ENCODE measurements at places on chromosomes 6 and 20.

DNA sequence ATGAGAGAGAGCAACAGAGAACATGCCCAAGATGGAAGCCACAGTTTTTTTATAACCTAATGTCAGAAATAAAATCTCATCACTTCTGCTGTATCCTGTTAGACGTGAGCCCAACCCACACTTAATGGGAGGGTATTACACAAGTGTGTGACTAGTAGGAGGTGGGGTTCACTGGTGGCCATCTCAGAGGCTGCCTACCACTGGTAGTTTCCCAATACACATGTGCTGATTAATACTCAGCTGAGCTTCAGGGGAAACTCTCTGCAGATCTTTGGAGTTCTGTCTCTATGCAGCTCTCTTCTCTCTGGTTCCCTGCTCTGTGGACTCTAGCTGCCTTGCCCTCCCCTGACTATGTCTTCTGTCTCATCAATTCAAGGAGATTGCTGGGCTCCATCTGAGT is 35.7 kb downstream of the CNBD2 start:
- no peak for DNase-seq

- DNase-seq: no peak
Measured at GRCh38 chr6:133805876-133806275, 83.0 kb upstream of the TCF21 start.

DNA sequence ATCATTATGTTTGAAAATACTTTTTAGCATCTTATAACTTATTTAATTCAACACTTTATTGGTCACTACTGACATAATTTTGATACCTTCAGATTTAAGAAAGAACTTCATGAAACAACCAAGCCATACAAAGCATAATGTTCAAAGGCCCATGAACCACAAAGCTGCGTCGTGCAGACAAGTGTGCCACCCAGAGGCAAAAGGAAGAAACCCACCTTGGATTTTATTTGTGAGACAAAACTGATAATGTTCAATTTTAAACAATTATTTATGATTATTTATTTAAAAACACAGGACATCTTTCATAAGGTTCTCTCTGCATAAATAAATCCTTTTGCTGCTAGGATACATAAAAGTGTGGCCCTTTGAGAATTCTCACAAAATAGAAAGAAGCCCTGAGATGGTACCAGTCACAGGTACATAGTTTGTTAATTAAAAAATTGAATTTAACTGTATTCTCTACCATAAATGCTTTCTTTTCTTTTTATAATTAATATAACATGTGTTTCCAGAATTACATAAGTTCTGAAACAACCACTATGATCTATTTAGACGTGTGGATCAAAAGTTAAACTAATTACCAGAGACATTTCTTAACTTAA is 143.7 kb downstream of the RALGAPA2 start:
- no peak for DNase-seq

DNA sequence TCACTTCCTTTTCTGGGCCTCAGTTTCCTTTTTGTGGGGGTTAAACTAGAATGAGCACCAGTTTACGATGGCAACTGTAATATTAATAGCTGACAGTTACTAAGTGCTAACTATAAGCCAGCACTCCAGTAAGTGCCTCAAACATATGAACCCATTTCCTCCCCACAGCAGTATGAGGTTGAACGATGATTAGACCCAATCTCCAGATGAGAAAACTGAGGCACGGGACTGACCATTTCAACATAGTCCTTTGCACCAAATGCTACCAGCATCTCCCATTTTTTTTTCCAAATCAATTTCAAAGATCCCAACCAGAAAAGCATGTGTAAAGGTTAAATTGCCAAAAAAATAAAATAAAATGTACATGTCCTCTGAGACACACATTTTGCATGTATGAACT is 7.1 kb downstream of the SLC13A3 start:
- no peak for DNase-seq

GRCh38 chr20:40111282-40111681 is 577.8 kb downstream of the MAFB start:
- DNase-seq: no peak

- DNase-seq: no peak
Measured at GRCh38 chr6:34072727-34073126, 73.2 kb downstream of the GRM4 start.

GRCh38 chr20:43238833-43239232 is 49.1 kb upstream of the PTPRT start:
- no peak for DNase-seq

GRCh38 chr6:72643214-72643613 is 21.4 kb downstream of the KCNQ5 start:
- no peak for DNase-seq

- no peak for DNase-seq
Measured at GRCh38 chr6:9520417-9521151, 894.3 kb downstream of the TFAP2A start.

DNA sequence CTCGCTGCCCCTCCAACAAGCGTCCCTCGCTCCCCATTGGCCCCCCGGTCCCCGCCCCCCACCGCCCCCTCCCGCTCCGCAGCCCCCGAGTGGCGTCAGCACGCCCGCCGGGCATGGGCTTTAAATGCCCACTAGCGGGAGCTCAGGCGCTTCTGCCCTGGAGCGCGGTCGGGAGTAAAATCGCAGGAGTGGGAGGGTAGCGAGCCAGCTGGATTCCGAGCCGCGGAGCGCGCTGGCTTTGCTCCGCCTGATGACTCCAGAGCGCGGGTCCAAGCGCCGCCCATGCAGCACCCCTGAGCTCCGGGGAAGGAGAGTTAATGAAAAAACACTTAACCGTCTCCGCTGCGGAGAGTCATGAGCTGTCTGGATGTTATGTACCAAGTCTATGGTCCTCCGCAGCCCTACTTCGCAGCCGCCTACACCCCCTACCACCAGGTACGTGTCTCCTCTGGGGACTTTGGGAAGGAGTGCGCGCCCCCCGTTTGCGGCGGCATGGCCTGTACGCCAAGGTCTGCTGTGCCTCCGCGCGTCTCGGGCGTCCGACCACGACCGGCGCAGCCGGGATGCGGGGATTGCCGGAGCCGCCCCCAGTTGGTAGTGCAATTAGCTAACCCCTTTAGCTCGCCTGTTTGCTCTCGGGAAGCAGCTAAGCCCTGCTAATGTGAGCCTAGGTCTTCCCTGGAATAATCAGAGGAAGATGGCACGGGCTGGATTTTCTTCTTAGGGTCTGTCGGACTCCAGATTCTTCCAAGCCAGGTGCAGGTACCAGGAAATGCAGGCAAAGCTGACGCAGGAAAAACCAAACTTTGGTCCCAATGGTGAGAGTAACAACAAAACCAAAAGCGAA is at the start of gene VGLL2:
TSS of gene VGLL2 (plus strand) at position 149 of the 847 bp plus-strand sequence. CDS start at position 355, 206 bp downstream.
- no peak for DNase-seq

- no peak for DNase-seq
Measured at GRCh38 chr20:46144432-46145025, 26.4 kb downstream of the CD40 start.

- no peak for DNase-seq
Measured at GRCh38 chr6:73515204-73515655, 5.6 kb downstream of the EEF1A1 start.

GRCh38 chr6:42407379-42407778 is 44.3 kb downstream of the TRERF1 start:
- DNase-seq: no peak

DNA sequence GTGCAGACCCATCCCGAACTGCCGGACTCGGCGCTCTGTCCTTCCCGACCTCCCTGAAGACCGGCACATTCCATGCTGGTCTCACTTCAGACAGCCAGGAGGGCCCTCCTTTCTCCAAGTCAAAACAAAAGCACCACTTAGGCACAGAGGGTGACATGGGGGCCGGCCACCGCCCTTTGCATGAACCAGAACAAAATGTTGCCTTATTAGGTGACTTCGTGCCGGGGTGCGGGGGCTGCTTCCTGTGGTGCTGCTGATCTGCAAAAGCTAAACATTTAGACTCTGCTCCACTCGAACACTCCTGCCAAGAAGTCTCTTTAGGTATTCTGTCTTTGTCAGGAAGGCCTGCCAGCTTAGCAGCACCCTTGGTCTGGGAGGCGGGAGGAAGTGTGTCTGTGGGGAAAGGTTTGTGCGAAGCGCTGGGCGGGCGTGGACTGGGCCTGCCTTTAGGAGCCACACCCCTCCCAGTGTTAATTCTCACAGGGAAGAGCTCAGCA is 133.8 kb downstream of the SMOC2 start:
- DNase-seq: no peak

GRCh38 chr6:109713097-109713496 is 22.0 kb downstream of the FIG4 start:
- no peak for DNase-seq

GRCh38 chr6:16344756-16345155 is 106.4 kb downstream of the GMPR start:
- DNase-seq: no peak

GRCh38 chr6:31771992-31772358 is 5.2 kb downstream of the VWA7 start:
- DNase-seq: no peak

GRCh38 chr6:72911463-72912155 is 289.7 kb downstream of the KCNQ5 start:
- DNase-seq: no peak

GRCh38 chr20:60352596-60352995 is 394.4 kb downstream of the CDH26 start:
- DNase-seq: no peak

GRCh38 chr20:20312562-20312961 is 55.3 kb upstream of the INSM1 start:
- no peak for DNase-seq

DNA sequence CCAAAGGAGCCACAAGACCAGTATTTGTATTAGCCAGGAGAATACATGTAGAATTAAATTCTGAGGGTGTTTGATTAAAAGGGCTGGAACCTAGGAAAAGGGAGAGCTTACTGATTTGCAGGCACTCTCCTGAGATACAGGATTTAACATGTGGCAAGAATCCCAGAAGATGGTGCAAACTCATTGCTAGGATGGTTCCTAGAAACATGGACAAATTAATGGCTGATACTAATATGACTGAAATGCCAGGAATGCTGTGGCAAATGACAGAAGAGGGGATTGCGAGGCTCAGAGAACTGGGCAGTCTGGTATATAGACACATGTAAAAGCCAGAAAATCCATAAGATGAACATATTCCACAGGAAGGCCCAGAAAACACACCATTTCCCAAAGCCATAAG is 118.1 kb downstream of the RWDD2A start:
- no peak for DNase-seq

DNA sequence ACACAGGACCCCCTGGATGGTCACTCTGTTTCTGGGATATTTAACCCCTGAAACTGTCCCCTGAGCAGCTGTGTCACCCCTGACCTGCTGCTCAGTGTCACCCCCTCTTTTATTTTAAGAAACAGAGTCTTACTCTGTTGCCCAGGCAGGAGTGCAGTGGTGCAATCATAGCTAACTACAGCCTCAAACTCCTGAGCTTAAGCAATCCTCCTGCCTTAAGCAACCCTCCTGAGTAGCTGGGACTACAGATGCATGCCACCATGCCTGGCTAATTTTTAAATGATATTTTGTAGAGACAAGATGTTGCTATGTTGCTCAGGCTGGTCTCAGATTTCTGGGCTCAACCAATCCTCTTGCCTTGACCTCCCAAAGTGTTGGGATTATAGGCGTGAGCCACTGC is 21.5 kb upstream of the GTSF1L start:
- DNase-seq: no peak

DNA sequence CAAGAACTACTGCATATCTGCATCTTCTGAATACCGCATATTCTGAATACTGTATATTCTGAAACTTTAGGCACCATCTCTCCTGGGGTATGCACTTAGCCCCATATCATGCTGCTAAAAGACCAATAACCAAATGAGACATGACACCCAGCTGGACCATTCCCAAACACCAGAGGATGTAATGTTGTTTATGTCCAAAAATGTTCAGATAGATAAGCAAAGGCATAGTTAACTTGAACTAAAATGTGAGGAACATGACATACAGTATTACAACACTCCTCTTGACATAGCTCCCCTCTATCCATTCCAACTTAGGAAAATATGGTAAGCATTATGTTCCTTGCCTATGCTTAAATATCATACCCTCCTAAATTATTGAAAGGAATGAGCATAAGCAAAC is 127.3 kb downstream of the TENT5A start:
- DNase-seq: no peak
